ENCODE measurements at places on chromosomes 1 and 21. TPM values are rescaled to one million over a fixed set of nuclear protein-coding genes. Genes with fewer than 3 reads are reported as not detected.

DNA sequence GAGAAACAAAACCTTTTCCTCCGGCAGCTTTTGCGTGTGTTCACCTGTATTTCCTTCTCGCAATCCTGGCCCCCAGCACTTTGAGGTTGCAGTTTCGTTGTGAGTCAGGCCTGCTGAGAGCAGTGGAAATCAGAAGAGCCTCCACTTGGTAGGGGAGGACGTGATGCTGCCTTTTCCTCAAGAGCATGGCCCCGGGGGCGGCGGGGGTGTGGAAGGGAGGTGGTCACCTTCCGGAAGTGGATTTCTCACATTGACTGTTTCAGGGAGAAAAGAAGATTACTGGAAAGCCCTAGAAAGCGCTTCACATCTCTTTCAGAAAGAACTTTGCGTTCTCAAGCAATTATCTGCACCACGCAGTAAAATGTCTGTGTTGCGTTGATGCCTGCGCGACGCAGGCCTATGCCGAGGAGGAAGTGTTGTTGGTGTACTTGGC, 12.2 kb upstream of the IL10 start:
- peak; percentile 69 for DNase-seq

DNA sequence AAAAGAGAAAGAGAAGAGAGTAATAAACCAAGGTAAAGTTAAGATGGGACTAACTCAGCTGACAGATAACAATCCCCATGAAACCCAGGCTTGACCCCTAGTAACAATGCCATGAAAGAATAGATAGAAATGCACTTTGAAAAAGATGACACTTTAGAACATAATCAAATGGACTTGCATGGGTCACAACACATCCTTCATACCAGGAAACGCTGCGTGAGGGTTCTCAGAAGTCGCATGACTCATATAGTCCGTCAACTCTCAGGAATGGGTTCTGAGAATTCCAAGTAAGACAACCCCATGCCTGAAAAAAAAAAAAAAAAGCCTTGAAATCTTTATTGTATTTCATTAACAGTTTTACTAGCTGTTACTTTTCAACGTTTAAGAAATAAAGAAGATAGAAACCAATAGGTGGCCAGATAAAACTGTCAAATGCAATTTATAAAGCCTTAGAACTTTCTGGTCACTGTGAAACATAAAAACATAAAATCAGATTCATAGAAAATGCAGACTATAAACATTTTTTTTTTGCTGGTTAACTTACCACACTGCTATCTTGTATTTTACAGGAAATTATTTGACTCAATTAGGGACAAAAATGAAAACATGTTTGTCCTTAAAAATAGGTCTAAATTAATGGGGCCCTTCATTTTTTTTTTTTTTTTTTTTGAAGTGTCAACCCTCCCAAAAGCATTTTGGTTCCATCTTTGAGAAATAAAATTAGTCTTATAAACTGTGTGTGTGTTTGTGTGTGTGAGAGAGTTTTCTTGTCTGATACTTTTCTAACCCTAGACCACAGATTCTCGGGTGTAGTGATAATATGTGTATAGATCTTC, 202.1 kb downstream of the NCAM2 start:
- peak; percentile 15 for DNase-seq

- DNase-seq: no peak
Measured at GRCh38 chr1:165773324-165773965, 4.8 kb upstream of the TMCO1 start.

DNA sequence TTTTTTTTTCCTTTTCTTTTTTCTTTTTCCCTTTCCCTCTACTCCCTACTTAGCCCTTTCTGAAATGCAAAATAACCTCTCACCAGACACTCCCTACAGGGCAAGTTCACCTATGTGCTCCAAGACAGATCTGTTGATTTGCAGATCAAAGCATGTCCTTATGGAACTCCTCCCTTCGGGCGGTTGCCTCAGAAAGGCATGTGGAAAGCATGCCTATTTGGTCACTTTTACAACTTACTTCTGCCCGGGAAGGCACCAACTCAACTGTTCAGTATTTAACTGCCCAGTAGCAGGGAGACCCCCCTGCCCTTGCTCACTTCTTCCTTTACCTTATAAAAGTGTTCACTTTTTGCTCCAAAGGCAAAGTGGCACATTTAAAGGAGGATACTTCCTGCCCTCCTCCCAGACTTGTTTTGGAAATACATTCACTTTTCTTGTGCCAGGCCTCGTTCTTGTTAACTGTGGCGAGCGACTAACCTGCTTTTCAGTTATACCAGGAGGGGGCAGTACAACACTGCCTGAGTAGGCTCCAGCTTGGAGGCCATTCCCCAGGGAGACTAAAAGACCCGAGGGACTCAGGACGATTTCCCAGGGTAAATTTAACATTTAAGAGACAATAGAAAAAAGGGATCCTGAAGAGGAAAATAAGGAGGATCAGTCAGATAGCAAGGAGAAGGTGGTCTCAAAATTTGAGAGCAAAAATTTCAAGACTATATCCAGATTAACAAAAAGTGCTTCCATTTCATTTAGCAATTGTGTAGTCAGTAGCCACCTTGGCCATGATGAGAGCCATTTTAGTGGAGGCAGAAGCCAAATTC, 12.3 kb upstream of the SLAMF7 start:
- peak; percentile 63 for DNase-seq

The ACTA1 gene
- total RNA-seq: not detected

DNA sequence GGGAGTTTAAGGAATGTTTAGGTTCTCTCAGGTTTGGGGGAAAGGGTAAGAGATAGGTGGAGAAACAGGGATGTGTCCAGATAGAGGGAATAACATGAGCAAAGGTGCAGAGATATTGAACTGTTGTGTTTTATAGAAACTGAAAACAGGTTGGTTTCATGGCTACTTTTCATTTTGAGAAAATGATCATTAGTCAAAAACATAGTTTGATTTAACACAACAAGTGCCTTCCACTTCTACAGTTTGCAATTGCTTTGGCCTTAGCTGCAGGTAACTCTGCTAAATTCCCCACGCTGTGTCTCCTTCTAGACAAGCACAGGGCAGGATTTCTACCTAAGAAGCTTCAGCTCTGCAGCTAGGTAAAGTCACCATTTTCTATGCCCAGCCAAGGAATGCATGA, 124.9 kb downstream of the RGS2 start:
- DNase-seq: no peak

- DNase-seq: no peak
Measured at GRCh38 chr21:34031835-34032370, 41.5 kb upstream of the MRPS6 start.

- DNase-seq: no peak
Measured at GRCh38 chr21:38439957-38440356, 58.3 kb downstream of the ERG start.

The CAPN9 gene
- total RNA-seq: not detected

GRCh38 chr1:198913667-198914066, 274.8 kb downstream of the PTPRC start:
- DNase-seq: no peak

The FNDC10 gene
- 1.1 TPM for total RNA-seq

- no peak for DNase-seq
Measured at GRCh38 chr1:19764848-19765247, 34.9 kb downstream of the TMCO4 start.

DNA sequence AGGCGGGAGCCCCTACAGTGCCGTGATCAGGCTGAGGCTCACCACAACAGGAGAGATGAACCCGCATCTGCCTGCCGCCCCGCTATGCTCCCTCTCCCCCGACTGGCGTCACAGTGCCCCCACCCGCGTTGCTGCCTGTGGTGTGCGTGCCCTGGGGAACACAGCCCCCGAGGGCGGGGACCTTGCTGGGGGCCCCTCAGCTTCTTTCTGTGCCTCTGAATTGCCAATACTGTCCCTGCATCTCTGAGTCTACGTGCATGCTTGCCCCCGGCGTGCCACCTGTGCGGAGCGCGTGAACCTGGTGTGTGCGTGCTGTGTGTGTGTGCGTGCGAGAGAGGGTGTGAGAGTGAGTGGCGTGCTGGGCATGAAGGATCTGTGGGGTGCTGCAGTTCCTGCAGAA, 10.3 kb downstream of the PARS2 start:
- no peak for DNase-seq

DNA sequence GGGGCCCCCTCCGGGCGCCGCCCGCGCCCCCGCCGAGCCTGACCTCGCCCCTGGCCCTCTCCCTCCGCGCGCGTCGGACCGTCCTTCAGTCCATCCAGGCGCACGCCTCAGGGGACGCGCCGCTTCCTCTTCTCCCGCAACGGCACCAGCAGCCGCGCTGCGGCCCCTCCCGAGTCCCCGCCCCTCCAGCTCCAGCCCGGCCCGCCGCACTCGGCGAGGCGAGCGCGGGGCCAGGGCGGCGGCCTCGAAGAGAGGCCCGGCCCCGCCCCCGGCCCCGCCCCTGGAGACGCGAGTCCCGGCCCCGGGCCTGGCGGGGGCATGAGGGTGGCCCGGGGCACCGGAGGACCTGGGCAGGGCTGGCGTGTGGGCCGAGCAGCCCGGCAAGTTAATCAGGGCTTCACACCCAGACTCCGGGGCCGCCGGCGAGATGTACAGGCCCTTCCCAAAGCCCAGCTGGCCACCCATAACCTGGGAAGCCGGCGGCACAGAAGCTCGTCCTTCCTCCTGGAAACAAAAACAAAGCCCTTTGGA, at the start of gene IGSF3:
IGSF3 (minus strand) TSS at position 159 of the 531 bp plus-strand sequence. CDS start 1,407 bp downstream, outside the sequence.
- DNase-seq: peak; percentile 49

DNA sequence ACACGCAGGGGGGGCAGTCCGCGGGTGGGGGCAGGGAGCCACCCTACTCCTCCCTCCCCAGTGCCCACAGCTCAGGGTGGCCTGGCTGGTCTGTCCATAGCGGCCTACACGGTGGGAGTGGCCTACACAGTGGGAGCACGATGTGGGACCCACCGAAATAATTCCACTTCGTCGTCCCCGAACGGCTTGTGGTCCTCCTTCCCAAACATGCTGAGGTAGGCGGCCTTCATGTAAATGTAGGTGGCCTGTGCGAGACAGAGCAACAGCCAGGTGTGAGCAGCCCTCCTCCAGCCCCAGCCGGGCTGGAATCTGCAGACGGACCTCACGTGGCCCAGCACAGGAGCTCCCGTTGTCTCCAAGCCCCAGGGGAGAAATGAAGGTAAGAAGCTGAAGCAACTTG, 34.4 kb downstream of the TTC39A start:
- DNase-seq: no peak
